Thoracic aorta (tissue), 2 donors: ENCODE measurements at places on chromosomes 1 and 21.

GRCh38 chr1:68111519-68112436 lies 61.4 kb upstream of the DIRAS3 start:
- peaks cover 32% of the 10 kb centered on the region for H3K4me1 ChIP-seq
- H3K27ac ChIP-seq = no peak overlapping the region
- H3K4me3 ChIP-seq = no peak overlapping the region
- DNase-seq = no peak
- H3K27me3 ChIP-seq = no peaks in the 10 kb centered on the region
- no peaks in the 10 kb centered on the region for H3K36me3 ChIP-seq

GRCh38 chr1:38217316-38217715 lies 170.7 kb upstream of the POU3F1 start:
- no peaks in the 10 kb centered on the region for H3K36me3 ChIP-seq
- no peak overlapping the region for H3K4me3 ChIP-seq
- H3K27ac ChIP-seq = no peak overlapping the region
- no peak for DNase-seq
- H3K27me3 ChIP-seq = no peaks in the 10 kb centered on the region

DNA sequence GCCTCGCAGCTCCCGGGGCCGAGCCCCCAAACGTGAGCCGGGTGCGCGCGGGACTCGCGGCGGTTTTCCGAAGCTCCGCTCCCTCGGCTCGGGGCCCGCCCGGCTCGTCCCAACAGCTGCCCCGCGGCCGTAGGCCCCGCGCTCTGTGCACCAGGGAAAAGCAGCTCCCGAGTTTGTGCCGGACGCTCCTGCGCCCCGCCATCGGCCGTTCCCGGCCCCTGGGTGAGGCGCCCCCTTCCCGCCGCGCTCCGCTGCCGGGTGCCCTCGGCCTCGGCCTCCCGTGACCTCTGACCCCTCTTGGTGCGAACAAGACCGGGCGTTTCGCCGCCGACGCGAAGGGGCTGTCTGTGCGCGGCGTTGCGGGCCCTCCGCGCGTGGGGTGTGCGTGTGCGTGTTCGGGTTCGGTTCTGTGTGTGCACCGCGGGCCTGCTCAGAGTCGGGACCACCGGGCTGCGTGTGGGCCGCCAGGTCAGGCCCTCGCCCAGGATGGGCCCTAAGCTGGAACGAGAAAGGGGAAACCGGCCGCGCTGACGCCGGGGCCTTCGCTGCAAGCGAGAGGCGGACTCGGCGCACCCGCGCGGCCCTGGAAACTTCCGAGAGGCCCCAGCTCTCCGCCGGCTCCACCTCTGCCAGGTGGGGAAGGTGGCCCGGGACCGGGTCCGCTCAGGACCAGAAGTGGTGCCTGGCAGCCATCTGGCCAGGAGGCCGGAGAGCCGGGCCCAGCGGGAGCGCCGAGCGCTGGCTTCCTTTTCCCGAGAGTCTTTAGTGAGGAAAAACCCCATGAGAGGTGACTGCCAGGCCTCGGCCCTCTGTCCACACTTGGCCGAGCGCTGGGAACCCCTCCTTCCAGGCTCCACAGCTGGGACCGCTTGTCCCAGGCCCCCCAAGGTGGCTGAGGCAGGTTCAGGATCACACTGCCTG lies 1.9 kb downstream of the PRDM16 start:
- no peaks in the 10 kb centered on the region for H3K36me3 ChIP-seq
- peak overlapping the region; percentile 96 for H3K27ac ChIP-seq
- peak overlapping the region; percentile 88 for H3K4me3 ChIP-seq
- no peak for DNase-seq
- H3K4me1 ChIP-seq = peaks cover 15% of the 10 kb centered on the region

GRCh38 chr1:154845879-154846278 lies 24.2 kb downstream of the KCNN3 start:
- no peak overlapping the region for H3K4me3 ChIP-seq
- H3K27ac ChIP-seq = no peak overlapping the region
- DNase-seq = no peak

GRCh38 chr1:90720145-90720636 lies 3.1 kb upstream of the BARHL2 start:
- H3K27ac ChIP-seq = no peak overlapping the region
- peaks cover 72% of the 10 kb centered on the region for H3K27me3 ChIP-seq
- no peaks in the 10 kb centered on the region for H3K36me3 ChIP-seq
- H3K4me3 ChIP-seq = no peak overlapping the region

GRCh38 chr1:41325801-41326200 lies 35.4 kb upstream of the FOXO6 start:
- H3K27me3 ChIP-seq = no peaks in the 10 kb centered on the region
- H3K27ac ChIP-seq = no peak overlapping the region
- peaks cover 3% of the 10 kb centered on the region for H3K4me1 ChIP-seq
- no peak overlapping the region for H3K4me3 ChIP-seq
- H3K36me3 ChIP-seq = no peaks in the 10 kb centered on the region
- DNase-seq = no peak

DNA sequence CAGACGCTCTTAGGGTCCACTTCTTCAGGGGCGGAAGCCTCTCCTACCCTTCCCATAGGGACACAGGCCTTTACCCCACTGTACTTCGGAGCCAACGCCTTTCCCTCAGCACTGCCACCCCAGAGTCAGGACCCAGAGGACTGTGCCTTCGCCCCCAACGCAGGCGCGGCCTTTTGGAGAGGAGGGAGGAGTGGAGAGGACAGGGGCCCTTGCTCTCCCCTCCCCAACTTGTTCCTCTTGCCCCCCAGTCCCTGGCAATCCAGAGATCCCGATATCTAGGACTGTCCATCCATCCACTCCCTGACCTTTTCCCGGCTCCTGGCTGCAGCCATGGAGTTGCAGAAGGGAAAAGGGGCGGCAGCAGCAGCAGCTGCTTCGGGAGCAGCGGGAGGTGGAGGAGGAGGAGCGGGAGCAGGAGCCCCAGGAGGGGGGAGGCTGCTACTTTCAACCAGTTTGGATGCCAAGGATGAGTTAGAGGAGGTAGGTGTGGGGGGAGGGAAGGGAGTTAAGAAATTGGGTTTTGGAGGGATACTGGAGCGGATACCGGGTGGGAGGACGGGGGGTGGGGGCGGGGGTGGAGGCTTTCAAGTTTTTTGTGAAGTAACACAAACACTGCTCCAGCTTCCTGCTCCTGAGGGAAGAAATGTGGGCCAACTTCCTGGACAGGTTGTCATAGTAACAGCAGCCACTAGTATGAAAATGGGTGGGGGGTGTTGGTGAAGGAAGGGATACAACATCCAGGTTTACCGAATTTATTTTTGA lies 636 bp downstream of the INTS3 start:
- no peaks in the 10 kb centered on the region for H3K27me3 ChIP-seq
- H3K27ac ChIP-seq = peak overlapping the region; percentile 99
- H3K4me3 ChIP-seq = peak overlapping the region; percentile 100
- no peaks in the 10 kb centered on the region for H3K36me3 ChIP-seq
- DNase-seq = peak; percentile 9
- H3K4me1 ChIP-seq = peaks cover 19% of the 10 kb centered on the region

- peaks cover 3% of the 10 kb centered on the region for H3K4me1 ChIP-seq
These were observed 8.7 kb upstream of the TTF2 start for GRCh38 chr1:117051224-117052064.
